ENCODE measurements at places on chromosomes 1 and 21. TPM values are rescaled to one million over a fixed set of nuclear protein-coding genes. Genes with fewer than 3 reads are reported as not detected.

Gene TXNIP
- total RNA-seq = 157 TPM

Gene RASAL2
- total RNA-seq = 45.3 TPM

Gene CBR3
- total RNA-seq = 2.3 TPM

Gene OLIG1
- total RNA-seq = not detected

Gene GPR52
- total RNA-seq = 0.55 TPM

Gene ARID4B
- total RNA-seq = 38.6 TPM

Gene ARPC5
- 180 TPM for total RNA-seq

Gene SLAMF9
- total RNA-seq = 0.43 TPM

Gene DISP3
- total RNA-seq = 0.34 TPM

Gene PPFIA4
- 11.0 TPM for total RNA-seq

Gene TAS1R1
- not detected for total RNA-seq

Gene SPATA17
- 1.6 TPM for total RNA-seq

Gene PEAR1
- total RNA-seq = 8.5 TPM

Gene SWT1
- 4.6 TPM for total RNA-seq

Gene CFAP298
- 28.2 TPM for total RNA-seq

Gene TMEM82
- not detected for total RNA-seq

Gene C1orf159
- total RNA-seq = 13.9 TPM

Gene GPR153
- total RNA-seq = 3.7 TPM

Gene COL24A1
- total RNA-seq = 5.6 TPM

Gene DNAJC6
- 8.9 TPM for total RNA-seq

Gene ERMAP
- total RNA-seq = 9.2 TPM

Gene PLEKHA6
- total RNA-seq = 1.5 TPM

Gene ENSA
- total RNA-seq = 83.9 TPM

Gene TPTE
- total RNA-seq = not detected

Gene EPHX1
- 96.9 TPM for total RNA-seq

Gene MFSD2A
- total RNA-seq = 2.9 TPM

Gene GREM2
- 0.50 TPM for total RNA-seq

Gene FAM151A
- not detected for total RNA-seq
